ENCODE measurements at places on chromosomes 5 and 9. TPM values are rescaled to one million over a fixed set of nuclear protein-coding genes. Genes with fewer than 3 reads are reported as not detected.

GRCh38 chr9:84598921-84599636, 70.5 kb upstream of the NTRK2 start:
- no peak overlapping the region for H3K27ac ChIP-seq
- H3K36me3 ChIP-seq = no peaks in the 10 kb centered on the region
- H3K4me1 ChIP-seq = no peaks in the 10 kb centered on the region
- DNase-seq = no peak

- peaks cover 93% of the 10 kb centered on the region for H3K27me3 ChIP-seq
- no peak for DNase-seq
- no peak overlapping the region for H3K4me3 ChIP-seq
- H3K27ac ChIP-seq = peak overlapping the region; percentile 44
These were observed 217.2 kb downstream of the MEF2C start for GRCh38 chr5:88665750-88666215.

DNA sequence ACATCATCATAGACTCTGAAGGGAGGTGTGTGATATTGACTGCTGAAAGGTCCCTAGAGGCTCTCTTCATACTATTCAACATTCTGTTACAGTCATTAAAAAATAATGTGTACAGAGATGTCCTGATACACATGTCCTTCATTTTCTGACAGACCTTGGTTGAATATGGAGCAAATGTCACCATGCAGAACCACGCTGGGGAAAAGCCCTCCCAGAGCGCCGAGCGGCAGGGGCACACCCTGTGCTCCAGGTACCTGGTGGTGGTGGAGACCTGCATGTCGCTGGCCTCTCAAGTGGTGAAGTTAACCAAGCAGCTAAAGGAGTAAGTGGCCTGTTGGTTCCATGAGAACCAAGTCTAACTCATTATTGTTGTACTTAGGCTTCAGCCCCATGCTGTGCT, 132.4 kb downstream of the SNCAIP start:
- no peak overlapping the region for H3K27ac ChIP-seq
- H3K27me3 ChIP-seq = no peaks in the 10 kb centered on the region
- H3K4me1 ChIP-seq = no peaks in the 10 kb centered on the region
- no peak for DNase-seq

Gene IER5L
- total RNA-seq = 21.8 TPM

- no peaks in the 10 kb centered on the region for H3K36me3 ChIP-seq
- H3K27ac ChIP-seq = no peak overlapping the region
- no peaks in the 10 kb centered on the region for H3K4me1 ChIP-seq
- H3K27me3 ChIP-seq = no peaks in the 10 kb centered on the region
- H3K4me3 ChIP-seq = no peak overlapping the region
These were observed 132.0 kb upstream of the NFIB start for GRCh38 chr9:14445946-14446345.

- H3K4me1 ChIP-seq = peaks cover 6% of the 10 kb centered on the region
- DNase-seq = no peak
- no peak overlapping the region for H3K4me3 ChIP-seq
- H3K27ac ChIP-seq = no peak overlapping the region
- no peaks in the 10 kb centered on the region for H3K36me3 ChIP-seq
These were observed 290.1 kb upstream of the MPDZ start for GRCh38 chr9:13569602-13570067.

GRCh38 chr9:71819115-71819739, 50.9 kb upstream of the CEMIP2 start:
- H3K27me3 ChIP-seq = no peaks in the 10 kb centered on the region
- peak; percentile 15 for DNase-seq
- H3K4me3 ChIP-seq = no peak overlapping the region
- no peak overlapping the region for H3K27ac ChIP-seq

Gene ABLIM3
- 0.27 TPM for total RNA-seq

Gene ORM2
- total RNA-seq = 3.2 TPM

Gene SPATA31A3
- not detected for total RNA-seq

- H3K27ac ChIP-seq = no peak overlapping the region
- H3K4me3 ChIP-seq = no peak overlapping the region
- no peak for DNase-seq
- H3K27me3 ChIP-seq = no peaks in the 10 kb centered on the region
These were observed 331.6 kb upstream of the SLC30A5 start for GRCh38 chr5:68762201-68762600.

DNA sequence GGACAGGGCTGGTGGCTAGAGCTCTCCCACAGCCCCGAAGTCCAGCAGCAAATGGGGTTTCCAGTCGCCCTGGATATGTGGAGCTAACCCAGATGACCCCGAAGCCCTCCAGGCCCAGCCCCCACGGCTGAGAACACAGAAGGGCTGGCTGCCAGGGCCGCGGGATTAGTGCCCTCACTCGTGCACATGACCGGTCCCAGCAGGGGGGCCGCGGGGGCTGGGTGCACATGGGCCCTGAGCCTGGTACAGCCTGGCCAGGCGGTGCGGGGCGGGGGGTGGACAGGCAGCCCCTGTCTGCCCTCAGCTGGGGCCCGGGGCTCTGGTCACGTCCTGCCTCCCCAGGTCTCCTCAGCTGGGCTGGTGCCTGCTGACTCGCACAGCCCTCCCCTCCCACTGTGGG, 5.9 kb downstream of the SSNA1 start:
- no peak overlapping the region for H3K27ac ChIP-seq
- peaks cover 12% of the 10 kb centered on the region for H3K4me1 ChIP-seq
- no peak overlapping the region for H3K4me3 ChIP-seq
- DNase-seq = no peak

DNA sequence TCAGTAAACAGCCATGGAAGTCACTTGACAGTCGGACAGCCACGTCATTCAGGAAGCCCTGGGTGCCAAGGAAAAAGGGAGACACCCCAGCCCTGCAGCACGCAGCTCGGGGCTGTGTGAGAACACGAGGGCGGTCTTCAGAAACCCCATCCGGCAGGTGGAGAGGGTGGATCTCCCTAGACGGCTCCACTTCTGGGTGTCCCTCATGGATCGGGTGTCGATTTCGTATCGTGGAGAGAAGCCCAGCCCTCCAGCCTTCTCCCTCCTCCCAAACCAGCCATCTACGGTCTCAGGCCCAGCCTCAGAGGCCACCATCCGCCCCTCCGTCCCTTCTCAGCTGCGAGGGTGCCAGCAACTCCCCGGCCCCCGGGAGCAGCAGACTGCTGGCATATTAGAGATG, 65.5 kb upstream of the BARHL1 start:
- H3K36me3 ChIP-seq = no peaks in the 10 kb centered on the region
- H3K4me3 ChIP-seq = no peak overlapping the region
- no peak overlapping the region for H3K27ac ChIP-seq
- no peak for DNase-seq

Gene ASTN2
- total RNA-seq = 29.0 TPM

DNA sequence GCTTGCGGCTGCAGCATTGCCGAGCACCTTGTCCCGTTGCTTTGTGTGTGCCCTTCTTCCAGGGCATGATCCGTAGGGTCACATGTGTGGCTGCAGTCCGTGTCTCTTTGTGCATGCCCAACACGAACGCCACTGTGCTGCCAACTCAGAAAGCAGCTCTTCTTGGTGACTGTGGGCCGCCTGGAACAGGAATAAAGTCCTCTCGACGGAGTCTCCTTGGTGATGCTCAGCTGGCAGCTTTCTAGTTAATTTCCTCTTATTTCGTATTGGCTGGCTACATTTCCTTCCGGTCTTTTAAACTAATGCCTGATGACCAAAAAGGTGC, 5.8 kb downstream of the EXOC3 start:
- H3K27me3 ChIP-seq = no peaks in the 10 kb centered on the region
- no peak overlapping the region for H3K4me3 ChIP-seq
- peak; percentile 5 for DNase-seq

GRCh38 chr5:139974661-139975060, 68.4 kb downstream of the NRG2 start:
- H3K27ac ChIP-seq = no peak overlapping the region
- H3K4me3 ChIP-seq = no peak overlapping the region
- no peaks in the 10 kb centered on the region for H3K27me3 ChIP-seq
- H3K4me1 ChIP-seq = no peaks in the 10 kb centered on the region
- no peak for DNase-seq

GRCh38 chr9:130523921-130524320, 55.5 kb upstream of the FUBP3 start:
- no peak overlapping the region for H3K4me3 ChIP-seq
- H3K27ac ChIP-seq = peak overlapping the region; percentile 45
- DNase-seq = peak; percentile 27
- H3K4me1 ChIP-seq = peaks cover 15% of the 10 kb centered on the region
- H3K27me3 ChIP-seq = peaks cover 4% of the 10 kb centered on the region

GRCh38 chr9:8960254-8960653, 1160.7 kb upstream of the DMAC1 start:
- no peaks in the 10 kb centered on the region for H3K36me3 ChIP-seq
- no peak overlapping the region for H3K4me3 ChIP-seq
- no peaks in the 10 kb centered on the region for H3K27me3 ChIP-seq
- no peaks in the 10 kb centered on the region for H3K4me1 ChIP-seq

DNA sequence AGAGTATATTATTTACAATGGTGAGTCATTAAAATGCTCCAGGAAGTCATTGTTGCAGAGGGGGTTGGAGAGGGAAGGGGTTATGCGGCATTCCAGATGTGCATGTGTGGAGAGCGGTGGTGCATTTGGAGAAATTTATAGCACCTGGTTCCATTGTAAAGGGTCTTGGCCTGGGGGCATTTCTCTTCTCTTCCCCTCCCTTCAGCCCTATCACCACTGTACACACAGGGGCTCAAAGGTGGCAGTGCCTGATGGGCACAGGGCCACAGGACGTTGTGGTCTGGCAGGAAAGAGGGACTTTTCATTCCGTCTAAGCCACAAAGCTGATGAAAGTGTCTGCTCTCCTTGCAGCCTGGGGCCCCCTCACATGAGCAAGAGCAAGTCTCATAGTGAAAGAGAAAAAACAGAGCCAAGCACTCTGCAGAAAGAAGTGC, 442.4 kb upstream of the ZNF462 start:
- no peaks in the 10 kb centered on the region for H3K27me3 ChIP-seq
- H3K27ac ChIP-seq = no peak overlapping the region
- no peak overlapping the region for H3K4me3 ChIP-seq
- no peak for DNase-seq

GRCh38 chr9:113931140-113931539, 55.0 kb downstream of the ZNF618 start:
- DNase-seq = no peak
- no peak overlapping the region for H3K4me3 ChIP-seq
- peaks cover 29% of the 10 kb centered on the region for H3K36me3 ChIP-seq
- no peak overlapping the region for H3K27ac ChIP-seq

DNA sequence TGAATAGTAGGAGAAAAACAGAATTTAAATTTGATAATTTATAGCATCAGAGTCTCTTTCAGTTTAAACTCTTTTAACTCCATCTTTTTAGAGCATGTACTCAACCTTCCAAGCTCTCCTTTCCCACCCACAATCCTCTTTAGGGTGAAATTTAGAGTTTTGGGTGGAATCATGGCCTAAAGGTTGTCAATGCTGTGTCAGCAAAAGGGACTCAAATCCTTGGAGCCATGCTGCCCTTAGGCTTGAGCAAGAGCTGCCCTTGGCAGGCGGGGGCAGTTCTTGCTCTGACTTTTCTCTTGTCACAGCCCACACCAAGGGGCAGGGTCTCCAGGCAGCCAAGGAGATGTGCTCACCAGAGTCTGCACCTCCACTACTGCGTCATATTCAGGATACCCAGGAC, 102.4 kb downstream of the MTX3 start:
- no peaks in the 10 kb centered on the region for H3K4me1 ChIP-seq
- H3K36me3 ChIP-seq = no peaks in the 10 kb centered on the region
- no peak overlapping the region for H3K27ac ChIP-seq

DNA sequence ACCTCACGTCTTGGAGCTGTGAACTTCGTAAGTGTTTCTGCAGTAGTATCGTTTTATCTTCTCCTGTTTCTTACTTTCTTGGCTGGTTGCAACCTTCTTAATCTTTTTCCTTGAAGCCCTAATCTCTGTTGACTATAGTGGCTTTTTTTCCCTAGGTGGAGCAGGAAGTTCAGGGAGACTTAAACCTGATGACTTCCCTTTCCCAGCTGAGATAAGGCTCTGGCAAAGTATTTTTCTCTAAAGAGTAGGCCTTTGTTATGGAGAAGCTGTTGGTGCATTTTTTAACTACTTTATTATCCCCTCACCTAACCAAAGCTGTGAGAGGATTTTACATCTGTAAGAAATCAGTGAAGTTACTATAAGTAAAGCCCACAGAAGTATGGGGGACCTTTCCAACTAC, 723.1 kb upstream of the RIOK2 start:
- no peaks in the 10 kb centered on the region for H3K27me3 ChIP-seq
- DNase-seq = no peak
- H3K27ac ChIP-seq = no peak overlapping the region
- peaks cover 2% of the 10 kb centered on the region for H3K36me3 ChIP-seq
- no peaks in the 10 kb centered on the region for H3K4me1 ChIP-seq

DNA sequence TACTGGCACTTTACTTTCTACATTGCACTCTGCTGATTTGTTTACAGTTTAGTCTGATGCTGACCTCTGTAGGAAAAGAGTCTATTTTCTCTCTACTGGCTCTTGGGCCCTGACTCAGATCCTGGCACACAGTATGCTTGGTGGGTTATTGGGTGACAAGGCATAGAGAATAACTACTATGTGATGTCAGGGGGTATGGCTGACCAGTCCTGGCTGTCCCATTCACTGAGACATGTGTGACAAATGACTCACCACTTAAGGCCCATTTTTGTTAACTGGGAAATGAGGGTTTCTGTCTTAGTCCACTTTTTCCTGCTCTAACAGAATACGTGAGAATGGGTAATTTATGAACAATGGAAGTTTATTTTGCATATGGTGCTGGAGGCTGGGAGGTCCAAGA, 66.4 kb downstream of the DAPK1 start:
- H3K27me3 ChIP-seq = no peaks in the 10 kb centered on the region
- H3K36me3 ChIP-seq = peaks cover 28% of the 10 kb centered on the region
- peaks cover 56% of the 10 kb centered on the region for H3K4me1 ChIP-seq
- no peak overlapping the region for H3K27ac ChIP-seq
- no peak overlapping the region for H3K4me3 ChIP-seq

- DNase-seq = no peak
- H3K36me3 ChIP-seq = peaks cover 29% of the 10 kb centered on the region
- H3K4me1 ChIP-seq = peaks cover 3% of the 10 kb centered on the region
- no peaks in the 10 kb centered on the region for H3K27me3 ChIP-seq
- peak overlapping the region; percentile 26 for H3K27ac ChIP-seq
- H3K4me3 ChIP-seq = no peak overlapping the region
These were observed 48.3 kb downstream of the DAP start for GRCh38 chr5:10712574-10713366.

- H3K27me3 ChIP-seq = peaks cover 14% of the 10 kb centered on the region
- H3K36me3 ChIP-seq = no peaks in the 10 kb centered on the region
- no peak overlapping the region for H3K27ac ChIP-seq
- no peak overlapping the region for H3K4me3 ChIP-seq
- no peak for DNase-seq
These were observed 112.0 kb upstream of the KCNN2 start for GRCh38 chr5:114249823-114250222.
